Naive thymus-derived CD4-positive, alpha-beta T cell (primary cell): ENCODE measurements at places on chromosomes 13 and 19. TPM values are rescaled to one million over a fixed set of nuclear protein-coding genes. Genes with fewer than 3 reads are reported as not detected.

PPP1R12C gene
- total RNA-seq: 142 TPM

HSPBP1 gene
- total RNA-seq: 15.9 TPM

CBY2 gene
- not detected for total RNA-seq

GRCh38 chr19:39543477-39543857, 3.5 kb upstream of the EID2 start:
- DNase-seq: no peak

- DNase-seq: no peak
Measured at GRCh38 chr13:93320942-93321341, 94.3 kb downstream of the GPC6 start.

- DNase-seq: no peak
Measured at GRCh38 chr13:32852526-32852925, 163.7 kb upstream of the KL start.

DNA sequence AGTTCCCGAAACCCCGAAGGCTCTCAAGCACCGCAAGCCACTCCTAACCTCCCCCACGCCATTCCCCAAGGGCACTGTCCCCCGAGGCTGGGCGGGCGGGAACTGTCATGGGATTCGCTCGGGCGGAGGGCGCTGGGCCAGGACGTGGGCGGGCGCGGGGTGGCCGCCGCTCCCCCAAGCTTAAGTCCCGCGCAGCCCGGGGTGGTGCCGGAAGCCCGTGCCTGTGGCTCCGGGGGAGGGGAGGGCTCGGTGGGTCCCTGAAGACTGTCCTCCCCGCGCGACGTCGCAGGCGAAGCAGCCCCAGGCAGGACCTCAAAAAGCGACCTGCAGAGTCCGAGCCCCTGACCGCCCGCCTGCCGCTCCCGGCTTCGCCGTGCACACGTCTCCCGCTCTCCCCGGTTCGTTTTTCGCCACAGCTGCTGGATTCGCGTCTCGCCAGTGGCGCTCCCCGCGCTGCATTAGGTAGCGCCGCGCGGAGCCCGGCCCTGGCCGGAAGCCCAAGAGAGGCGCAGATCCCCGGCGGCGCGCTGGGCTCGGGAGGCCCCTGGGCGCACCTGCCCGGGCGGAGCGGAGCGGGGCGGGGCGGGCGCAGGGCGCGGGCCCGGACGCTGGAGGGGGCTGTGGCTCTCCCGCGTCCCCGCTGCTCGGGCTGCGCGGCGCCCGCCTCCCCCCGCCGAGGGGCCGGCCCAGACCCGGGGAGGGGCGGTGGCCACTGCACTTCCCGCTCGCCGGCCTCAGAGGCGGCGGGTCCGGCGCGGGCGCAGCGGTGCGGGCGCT, at the start of gene FARP1:
Gene FARP1, plus strand, starts transcription at position 715 of the 777 bp plus-strand sequence. CDS start 70,149 bp downstream, outside the sequence.
- no peak for DNase-seq

DNA sequence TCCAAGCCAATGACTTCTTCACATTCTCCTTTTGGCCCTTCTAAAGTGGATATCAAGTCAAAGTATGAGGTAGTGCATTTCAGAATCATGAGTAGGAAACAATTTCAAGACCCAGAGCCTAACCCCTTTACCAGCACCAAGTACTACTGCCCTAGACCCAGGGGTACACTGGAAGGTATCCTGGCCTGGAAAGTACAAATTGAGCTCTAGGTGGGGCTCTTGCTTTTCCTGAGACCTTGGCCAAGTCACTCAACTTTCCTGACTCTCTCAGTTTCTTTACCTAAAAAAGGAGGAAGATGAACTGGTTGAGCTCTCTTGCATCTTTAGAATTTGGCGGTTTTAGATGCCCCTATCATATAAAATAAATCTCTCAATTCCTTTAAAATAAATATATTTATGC, 204.7 kb downstream of the FGF14 start:
- DNase-seq: no peak

- DNase-seq: peak; percentile 72
Measured at GRCh38 chr19:1279782-1280341, 4.5 kb downstream of the FAM174C start.

GRCh38 chr19:4094761-4095487, 28.2 kb upstream of the ZBTB7A start:
- DNase-seq: no peak

- DNase-seq: no peak
Measured at GRCh38 chr13:107301724-107302374, 733.9 kb upstream of the ARGLU1 start.

GRCh38 chr13:25345576-25345975, 26.2 kb upstream of the ATP8A2 start:
- DNase-seq: no peak
